CD4-positive, alpha-beta memory T cell (primary cell): ENCODE measurements at places on chromosomes 6 and 20.

DNA sequence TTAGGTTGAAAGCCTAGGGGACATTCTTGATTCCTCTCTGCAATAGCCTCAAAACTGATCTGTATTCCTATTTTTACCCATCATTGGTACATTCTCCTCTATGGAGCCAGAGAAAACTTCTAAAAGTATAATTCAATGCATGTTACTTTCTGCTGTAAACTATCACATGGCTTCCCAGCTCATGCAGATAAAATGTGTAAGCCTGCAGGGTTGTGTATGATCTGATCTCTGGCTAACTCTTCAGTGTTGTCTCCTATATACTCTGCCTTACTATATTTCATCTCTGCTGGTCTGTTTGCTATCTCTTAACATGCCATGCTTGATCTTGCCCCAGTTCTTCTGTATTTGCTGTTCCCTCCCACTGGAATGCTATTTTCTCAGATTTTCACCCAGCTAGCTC is 323.3 kb upstream of the RSPO3 start:
- DNase-seq = no peak

DNA sequence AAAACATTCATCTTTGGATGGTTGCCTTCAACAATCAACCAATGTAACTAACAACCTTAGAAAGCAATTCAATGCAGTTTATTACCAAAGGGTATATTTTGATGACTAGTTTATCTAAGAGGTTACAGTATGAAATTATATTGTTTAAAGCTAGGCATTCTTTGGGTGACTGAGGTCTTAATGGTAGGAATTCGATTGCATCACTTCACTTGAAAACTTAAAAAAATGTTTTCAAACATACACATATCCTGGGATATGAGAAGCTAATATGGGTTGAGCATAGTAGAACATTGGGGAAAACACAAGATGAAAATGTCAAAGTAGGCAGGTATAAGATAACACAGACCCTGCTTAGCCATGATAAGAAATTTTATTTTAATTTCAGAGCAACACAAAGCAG is 144.6 kb upstream of the BMP5 start:
- no peak for DNase-seq

DNA sequence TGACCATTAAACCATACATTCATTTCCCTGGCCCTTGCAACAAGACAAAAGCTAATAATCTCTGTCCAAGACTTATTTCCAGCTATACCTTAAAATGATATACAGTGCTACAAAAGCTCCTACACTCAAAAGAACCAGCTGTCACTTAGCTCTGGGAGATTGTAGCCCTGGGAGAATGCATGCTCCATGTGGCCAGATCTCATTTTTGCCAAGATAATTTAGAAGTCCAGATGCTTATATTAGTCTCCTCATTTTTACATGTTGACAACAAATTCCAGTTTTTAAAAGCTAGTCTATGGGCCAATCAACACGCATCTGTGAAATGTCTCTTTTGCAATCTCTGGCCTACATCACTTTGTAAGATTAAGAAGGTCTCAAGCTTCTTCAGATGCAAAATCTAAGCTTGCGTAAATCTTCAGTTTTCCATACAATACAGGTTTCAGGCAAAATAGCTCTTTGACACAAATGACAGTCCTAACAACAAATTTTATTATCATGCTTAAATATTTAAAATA is 27.1 kb downstream of the TASP1 start:
- DNase-seq = no peak

GRCh38 chr6:221531-222349 is 70.5 kb upstream of the DUSP22 start:
- no peak for DNase-seq

DNA sequence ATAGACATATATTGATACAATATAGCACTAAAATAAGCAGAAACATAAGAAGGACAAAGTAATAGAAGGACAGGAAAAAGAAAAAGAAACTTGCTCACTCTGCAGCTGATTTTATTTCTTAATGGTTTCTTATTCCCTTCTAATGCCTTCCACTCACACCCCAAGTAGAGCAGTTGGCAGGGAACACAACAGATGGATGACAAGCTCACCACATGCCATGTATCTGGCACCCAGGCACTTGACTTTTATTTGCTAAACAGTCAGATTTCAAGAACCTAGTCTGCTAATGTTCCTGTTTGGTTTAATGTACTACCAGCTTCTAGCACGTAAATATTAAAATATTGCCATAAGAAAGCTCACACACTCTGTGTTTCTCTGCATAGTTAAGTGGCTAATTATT is 87.1 kb downstream of the COL19A1 start:
- DNase-seq = no peak

DNA sequence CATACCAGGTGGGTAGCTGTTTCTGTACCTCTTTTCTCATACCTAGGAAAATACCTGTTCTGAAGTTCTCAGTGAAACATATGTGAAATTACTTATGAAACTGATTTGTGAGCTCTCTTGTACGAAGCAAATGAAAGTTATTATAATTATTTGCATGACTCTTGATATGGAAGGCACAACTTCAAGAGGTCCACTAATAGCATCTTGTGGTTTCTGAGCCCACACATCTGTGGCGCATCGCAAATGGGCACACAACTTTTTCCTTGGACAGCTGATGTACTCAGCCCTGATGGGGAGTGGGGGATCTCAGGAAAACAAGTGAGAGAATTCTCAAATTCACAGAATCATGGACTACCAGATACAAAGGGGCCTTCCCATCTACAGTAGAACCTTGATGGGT is 432.3 kb downstream of the CD83 start:
- DNase-seq = no peak

GRCh38 chr6:20186981-20187380 is 25.3 kb downstream of the MBOAT1 start:
- DNase-seq = no peak

DNA sequence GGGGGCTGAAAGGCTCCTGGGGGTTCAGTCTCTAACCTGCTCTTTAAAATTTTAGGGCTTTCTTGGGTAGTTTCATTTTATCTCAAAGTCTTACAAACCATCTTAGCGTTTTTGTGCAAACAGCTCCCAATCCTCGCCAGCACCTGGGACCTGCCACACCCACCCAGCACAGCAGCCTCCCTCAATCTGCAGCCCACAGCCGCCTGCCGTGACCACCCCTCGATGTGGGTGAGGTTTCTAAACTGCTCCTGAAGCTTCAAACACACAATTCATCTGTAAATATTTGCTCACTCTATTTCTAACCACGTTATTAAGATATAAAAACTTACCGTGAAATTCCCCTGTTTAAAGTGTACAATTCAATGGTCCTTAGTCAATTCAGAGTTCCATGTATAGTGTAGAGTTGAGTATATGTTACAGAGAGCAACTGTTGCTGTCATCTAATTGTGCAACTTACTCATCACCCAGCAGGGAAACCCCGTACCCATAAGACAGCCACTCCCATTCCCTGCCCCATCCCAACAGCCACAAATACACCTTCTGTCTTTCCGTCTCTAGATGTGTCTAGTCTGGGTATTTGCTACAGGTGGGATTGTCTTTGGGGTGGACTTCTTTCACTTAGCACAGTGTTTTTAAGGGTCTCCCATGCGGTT is 381.0 kb downstream of the TAF4 start:
- no peak for DNase-seq

DNA sequence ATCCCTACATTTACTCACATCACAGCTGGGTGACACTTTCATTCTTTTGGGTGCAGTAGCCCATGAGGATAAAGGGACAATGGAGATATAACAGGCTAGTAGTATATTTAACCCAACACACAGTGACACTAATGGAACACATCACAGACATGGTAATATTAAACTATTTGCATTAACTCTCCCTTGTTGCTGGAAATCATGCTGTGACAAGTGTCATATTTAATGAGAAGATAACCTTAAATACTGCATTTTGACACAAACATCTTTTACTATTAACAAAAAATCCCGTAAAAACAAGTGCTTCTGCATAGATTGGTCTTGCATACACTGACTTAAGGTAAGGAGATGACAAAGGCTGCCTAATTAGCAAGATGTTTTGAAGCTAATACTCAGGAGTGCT is 45.5 kb downstream of the CNR1 start:
- DNase-seq = no peak
